ENCODE measurements at places on chromosomes 6 and 20. TPM values are rescaled to one million over a fixed set of nuclear protein-coding genes. Genes with fewer than 3 reads are reported as not detected.

Gene TMX4
- total RNA-seq, result 31.9 TPM

Gene B3GAT2
- total RNA-seq, result not detected

Gene SLC22A2
- total RNA-seq, result not detected

Gene GRIK2
- not detected for total RNA-seq

Gene PREX1
- total RNA-seq, result 82.8 TPM

Gene LAMA5
- total RNA-seq, result 1.0 TPM

Gene SLC17A2
- total RNA-seq, result not detected

Gene SPAG4
- 4.7 TPM for total RNA-seq

Gene SNRPB
- total RNA-seq, result 463 TPM

Gene VIP
- not detected for total RNA-seq

Gene LTV1
- total RNA-seq, result 59.4 TPM

Gene KCNK15
- total RNA-seq, result 0.30 TPM

Gene IL20RA
- not detected for total RNA-seq

Gene OARD1
- 37.7 TPM for total RNA-seq

Gene SNX5
- total RNA-seq, result 212 TPM

Gene DUSP15
- total RNA-seq, result not detected

Gene DNPH1
- total RNA-seq, result 68.2 TPM

Gene KIF25
- total RNA-seq, result not detected

Gene THBS2
- not detected for total RNA-seq

Gene AAR2
- 25.3 TPM for total RNA-seq

Gene BEND3
- total RNA-seq, result 8.7 TPM

Gene FAM162B
- total RNA-seq, result not detected

Gene POPDC3
- not detected for total RNA-seq

Gene TGM3
- total RNA-seq, result not detected

Gene SMOC2
- total RNA-seq, result not detected

Gene DNAJC5
- total RNA-seq, result 40.3 TPM

Gene NRSN1
- total RNA-seq, result not detected

Gene PTK6
- 0.15 TPM for total RNA-seq

Gene C6orf132
- 0.23 TPM for total RNA-seq

Gene PACRG
- not detected for total RNA-seq

Gene TRDN
- total RNA-seq, result not detected

Gene IMPG1
- total RNA-seq, result not detected

Gene CPXM1
- 1.6 TPM for total RNA-seq

Gene COL20A1
- not detected for total RNA-seq

Gene KIF6
- 0.23 TPM for total RNA-seq

Gene ABHD16B
- total RNA-seq, result 0.13 TPM

Gene PSORS1C2
- total RNA-seq, result not detected

Gene CD93
- 0.46 TPM for total RNA-seq

Gene PTCRA
- not detected for total RNA-seq

Gene NECAB3
- 20.1 TPM for total RNA-seq

Gene DEFB125
- total RNA-seq, result not detected

Gene RNF217
- total RNA-seq, result 0.04 TPM

Gene TBC1D32
- total RNA-seq, result 4.2 TPM

Gene LINC00237
- not detected for total RNA-seq

Gene GPLD1
- 0.57 TPM for total RNA-seq

Gene FERMT1
- 0.11 TPM for total RNA-seq

Gene POU3F2
- total RNA-seq, result not detected

Gene MUC21
- not detected for total RNA-seq

Gene MBOAT1
- 11.6 TPM for total RNA-seq

Gene RIPOR3
- total RNA-seq, result not detected

Gene ARMC12
- total RNA-seq, result 0.42 TPM

Gene CDKN1A
- 39.6 TPM for total RNA-seq

Data from activated CD8-positive, alpha-beta memory T cell treated with anti-CD3 and anti-CD28 coated beads for 36 hours (primary cell).